ENCODE measurements at places on chromosomes 11 and 22.

- DNase-seq: no peak
These were observed 8.5 kb downstream of the YPEL4 start for GRCh38 chr11:57641011-57641807.

DNA sequence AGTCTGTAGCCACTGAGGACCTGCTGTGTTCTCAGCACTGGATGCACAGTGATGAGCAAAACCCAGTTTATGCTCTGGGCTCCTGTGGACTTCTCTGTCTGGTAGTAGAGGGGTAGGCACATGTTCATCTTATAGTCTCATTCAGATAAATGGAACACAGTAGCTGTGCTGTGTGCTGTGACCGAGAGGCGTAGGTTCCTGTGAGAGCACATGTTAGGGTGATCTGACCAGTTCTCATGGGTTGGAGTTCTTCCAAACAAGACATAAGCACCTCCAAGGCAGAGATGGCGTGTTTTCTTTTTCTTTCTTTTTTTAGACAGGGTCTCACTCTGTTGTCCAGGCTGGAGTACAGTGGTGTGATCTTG is 154.8 kb upstream of the RASSF10 start:
- no peak for DNase-seq

GRCh38 chr11:15909937-15910598 is 446.3 kb downstream of the SOX6 start:
- no peak for DNase-seq

- DNase-seq: no peak
These were observed 264 bp downstream of the CHEK1 start for GRCh38 chr11:125625225-125625629.

All from stimulated activated CD8-positive, alpha-beta memory T cell treated with anti-CD3 and anti-CD28 coated beads, Interleukin-15, amount 100 ng/mL, for 24 hours (primary cell).